ENCODE measurements at places on chromosomes 3 and 15.

DNA sequence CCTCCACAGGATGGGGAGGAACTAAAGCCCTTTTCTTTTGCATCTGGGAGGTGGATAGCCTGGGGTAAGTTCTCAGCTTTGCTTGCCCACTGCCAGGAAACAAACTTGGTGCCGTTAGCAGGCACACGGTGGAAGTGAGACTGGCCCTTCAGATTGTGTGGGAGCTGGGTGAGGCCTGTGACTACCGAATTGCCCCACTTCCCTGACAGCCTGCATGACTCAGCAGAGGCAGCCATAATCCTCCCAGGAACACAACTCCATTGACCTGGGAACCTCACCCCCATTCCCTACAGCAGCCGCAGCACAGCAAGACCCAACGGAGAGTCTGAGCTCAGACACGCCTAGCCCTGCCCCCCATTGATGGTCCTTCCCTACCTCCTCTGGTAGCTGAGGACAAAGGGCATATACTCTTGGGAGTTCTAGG, 282.6 kb downstream of the KLF13 start:
- DNase-seq = no peak

GRCh38 chr15:44368370-44368769, 59.1 kb upstream of the CTDSPL2 start:
- DNase-seq = no peak

DNA sequence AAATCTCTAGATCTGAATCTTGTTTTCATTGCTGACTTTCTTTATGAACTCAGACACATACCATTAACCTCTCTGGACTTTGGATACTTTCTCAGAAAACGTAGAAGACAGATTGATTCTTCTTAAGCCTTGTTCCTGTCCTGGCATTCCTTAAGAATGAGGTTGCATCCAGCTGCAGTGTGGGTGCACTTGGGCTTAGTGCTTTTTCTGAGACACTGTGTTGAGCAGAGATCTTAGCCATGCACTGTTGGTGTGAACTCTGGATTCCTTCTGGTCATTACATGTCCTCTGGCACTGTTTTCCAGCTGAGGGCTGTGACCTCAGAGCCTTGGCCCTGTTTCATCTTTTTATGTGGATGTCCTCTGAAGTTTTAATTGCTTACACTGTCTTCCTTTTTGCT, 428.3 kb downstream of the CNTN4 start:
- no peak for DNase-seq

DNA sequence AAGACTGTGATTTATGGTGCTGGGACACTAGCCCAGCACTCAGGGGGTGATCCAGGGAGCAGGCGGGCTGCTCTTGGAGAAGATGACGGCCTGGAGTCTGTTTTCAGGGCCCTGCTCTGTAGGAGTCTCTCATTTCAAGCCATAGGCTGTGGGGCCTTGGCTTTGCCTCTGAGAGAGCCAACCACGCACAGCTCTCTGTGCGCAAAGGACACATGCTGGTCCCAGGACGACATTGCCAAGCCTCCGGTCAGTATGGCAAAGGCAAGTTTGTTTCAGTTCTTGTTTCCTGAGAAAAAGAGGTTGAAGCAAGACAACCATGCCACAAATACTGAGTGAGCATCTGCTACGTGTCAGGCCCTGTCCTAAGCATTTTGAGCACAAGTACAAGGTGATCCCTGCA, 197.1 kb downstream of the EPHB1 start:
- DNase-seq = no peak

DNA sequence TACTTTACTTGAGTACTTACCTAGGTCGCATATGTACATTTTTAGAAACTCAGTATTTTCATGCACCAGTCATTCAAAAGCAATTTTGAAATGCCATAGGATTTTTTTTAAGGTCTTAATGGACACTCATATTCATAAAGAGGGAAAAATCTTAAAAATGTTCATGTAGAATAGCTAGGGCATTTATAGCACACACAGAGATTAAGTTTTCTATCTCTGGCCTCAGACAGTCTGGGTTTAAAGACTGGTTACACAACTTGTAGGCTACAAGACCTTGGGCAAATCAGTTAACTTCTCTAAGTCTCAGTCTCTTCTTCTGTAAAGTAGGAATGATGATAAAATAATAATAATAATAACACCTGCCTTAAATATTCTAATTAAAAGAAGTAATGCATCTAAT, 48.5 kb upstream of the UBP1 start:
- DNase-seq = peak; percentile 7

DNA sequence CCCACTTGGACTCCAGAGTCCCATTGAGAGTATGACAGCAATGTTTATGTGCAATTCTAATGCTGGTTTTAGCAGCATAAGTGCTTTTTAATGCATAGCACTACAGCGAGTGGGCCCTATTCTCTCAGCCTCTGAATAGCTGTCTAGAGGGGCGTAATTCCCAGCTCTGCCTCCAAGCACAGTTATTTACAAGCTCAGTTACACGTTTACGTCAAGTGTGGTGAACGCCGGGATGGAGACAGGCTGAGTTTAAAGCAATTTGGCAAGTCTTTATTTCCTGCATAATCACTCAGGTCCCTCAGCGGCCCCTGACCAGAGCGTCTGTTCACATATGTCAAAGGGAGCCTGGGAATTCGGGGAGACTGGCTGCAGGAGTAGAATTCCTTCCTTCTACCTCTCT, 43.9 kb downstream of the SOX14 start:
- no peak for DNase-seq

DNA sequence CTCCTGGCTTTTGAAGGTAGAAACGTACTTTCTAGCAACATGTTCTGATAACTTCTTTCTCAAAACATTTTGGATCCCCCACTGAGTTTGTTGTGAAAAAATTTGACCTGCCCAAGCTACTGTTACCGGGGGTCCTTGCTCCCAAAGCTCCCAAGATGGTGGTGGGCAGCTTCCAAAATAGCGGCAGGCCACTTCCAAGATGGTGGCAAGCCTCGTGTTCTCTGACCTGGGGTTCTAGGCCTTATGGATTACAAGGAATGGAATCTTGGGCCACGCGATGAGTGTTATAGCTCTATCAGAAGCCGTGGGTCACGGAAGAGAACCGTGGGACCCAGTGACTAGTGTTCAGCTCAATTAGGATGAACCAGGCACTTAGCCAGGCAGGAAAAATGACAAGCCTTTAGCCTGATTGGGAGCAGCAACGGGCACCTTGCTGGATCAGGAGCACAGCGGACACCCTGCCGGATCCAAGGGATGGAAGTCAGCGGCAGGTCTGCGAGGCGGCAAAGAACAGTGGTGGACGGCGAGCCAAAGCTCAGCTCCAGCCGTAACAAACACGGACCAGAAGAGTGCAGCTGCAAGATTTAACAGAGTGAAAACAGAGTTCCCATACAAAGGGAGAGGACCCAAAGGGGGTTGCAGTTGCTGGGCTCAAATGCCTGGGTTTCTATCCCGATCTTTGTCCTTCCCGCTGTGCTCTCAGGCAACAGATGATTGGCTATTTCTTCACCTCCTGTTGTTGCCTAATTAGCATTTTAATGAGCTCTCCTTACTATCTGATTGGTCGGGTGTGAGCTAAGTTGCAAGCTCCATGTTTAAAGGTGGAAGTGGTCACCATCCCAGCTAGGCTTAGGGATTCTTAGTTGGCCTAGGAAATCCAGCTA, 133.3 kb downstream of the WDR72 start:
- DNase-seq = no peak

DNA sequence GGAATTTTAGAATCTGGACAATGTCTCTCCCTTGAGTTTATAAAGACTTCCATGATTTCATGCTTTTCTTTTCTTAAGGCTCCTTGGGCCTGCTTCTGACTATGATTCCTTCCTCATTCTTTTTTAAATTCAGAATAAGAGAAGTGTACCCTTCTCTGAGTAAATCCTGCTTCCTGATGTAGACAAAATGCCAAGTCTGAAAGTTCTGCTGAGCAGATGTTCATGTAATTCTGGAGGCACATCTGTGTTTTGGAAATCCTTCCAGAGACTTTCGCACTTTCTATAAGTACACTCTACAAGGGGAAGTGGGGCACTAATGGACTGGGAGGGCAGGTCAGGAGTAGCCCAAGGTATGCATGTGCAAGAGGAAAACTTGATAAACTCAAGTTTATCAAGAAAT, 24.8 kb downstream of the TPM1 start:
- DNase-seq = no peak

DNA sequence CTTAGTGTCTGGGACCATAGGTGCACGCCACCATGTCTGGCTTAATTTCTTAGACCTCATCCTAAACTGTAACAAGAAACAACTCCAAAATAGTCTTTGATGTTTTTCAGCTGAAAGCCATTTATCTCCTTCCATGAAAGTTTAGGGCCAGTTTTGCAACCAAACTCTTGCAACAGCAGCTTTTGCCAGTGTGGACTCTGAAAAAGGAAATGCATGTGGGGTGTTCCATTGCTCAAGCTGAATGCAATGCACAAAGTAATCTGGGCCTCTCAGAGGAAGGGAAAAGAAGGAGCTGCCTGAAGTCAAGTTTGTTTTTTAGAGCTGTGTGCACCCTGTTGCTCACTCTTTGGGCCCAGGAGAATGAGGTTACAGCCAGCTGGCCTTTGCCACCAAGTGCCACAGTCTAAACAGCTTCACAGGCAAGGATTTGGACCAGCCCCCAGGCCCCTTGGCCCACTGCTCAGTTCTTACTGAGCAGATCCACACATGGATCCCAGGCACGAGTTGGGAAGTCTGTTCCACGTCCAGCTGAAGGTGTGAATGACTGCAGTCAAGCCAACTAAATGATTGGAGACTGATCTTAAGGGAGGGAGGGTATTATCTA, 212.3 kb upstream of the LRRFIP2 start:
- DNase-seq = peak; percentile 56

GRCh38 chr3:46709721-46710120, 7.9 kb downstream of the PRSS50 start:
- DNase-seq = no peak

GRCh38 chr3:11452312-11452711, 180.1 kb downstream of the ATG7 start:
- no peak for DNase-seq

DNA sequence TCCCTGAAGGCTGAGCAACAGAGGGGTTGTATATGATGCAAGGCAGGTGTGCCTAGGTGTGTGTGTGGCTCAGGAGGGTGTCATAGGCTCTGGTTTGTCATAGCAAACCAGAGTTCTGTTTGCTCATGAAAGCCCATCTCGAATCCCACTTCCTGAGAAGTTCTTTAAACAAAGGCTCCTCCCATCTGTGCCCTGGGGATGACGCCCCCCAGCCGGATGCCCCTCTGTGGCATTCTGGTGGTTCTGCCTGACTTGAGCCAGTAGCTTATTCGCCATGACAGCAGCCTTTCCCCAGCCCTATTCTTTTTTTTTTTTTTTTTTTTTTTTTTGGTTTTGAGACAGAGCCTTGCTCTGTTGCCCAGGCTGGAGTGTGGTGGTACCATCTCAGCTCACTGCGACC, 45.4 kb downstream of the PDIA5 start:
- no peak for DNase-seq

DNA sequence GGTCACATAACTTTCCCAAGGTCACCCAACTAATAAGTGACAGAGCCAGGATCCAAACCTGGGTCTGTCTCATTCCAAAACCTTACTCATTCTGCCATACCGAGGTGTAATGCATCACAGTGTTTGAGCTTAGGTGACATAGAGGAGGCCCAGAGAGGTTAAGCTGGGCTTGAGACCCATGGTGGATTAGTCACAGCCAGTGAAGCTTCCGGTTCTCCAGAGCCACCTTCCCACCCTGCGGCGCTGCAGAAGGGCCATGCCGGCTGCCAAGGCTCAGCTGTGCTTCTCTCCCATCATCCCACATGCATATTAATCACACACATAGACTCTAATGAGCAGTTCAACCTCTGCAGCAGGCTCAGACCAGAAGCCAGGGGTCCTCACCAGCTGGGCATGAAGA, 42.2 kb downstream of the SPSB4 start:
- DNase-seq = no peak

GRCh38 chr15:56815247-56815646, 81.9 kb upstream of the ZNF280D start:
- DNase-seq = peak; percentile 60

DNA sequence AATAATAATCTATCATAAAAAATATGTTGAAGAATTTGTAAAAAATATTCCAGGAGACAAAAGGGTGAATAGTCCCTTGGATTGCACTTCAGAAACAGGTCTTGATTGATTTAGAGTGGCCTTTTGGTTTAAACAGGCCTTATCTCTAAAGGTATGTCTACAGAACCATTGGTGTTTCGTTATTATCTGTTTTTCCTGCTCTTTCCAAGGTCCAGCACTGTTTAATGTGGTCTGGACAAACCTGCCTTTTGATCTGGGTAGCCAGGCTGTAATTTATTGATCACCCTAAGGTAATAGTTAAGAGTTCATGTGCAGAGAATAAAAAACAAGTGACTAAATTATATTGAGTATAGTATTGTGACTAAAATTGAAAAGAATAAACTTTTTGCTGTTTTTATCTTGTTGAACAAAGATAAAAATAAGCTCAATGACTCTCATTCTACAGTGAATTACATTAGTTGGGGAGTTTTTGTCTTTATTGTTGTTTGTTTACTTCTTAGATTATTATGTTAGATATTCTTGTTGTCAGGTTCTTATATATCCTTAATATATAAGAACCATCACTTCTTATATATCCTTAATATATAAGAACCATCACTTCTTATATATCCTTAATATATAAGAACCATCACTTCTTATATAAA, 25.1 kb downstream of the SLC2A2 start:
- no peak for DNase-seq

- DNase-seq = no peak
Measured at GRCh38 chr15:47349179-47349578, 368.1 kb upstream of the SEMA6D start.

DNA sequence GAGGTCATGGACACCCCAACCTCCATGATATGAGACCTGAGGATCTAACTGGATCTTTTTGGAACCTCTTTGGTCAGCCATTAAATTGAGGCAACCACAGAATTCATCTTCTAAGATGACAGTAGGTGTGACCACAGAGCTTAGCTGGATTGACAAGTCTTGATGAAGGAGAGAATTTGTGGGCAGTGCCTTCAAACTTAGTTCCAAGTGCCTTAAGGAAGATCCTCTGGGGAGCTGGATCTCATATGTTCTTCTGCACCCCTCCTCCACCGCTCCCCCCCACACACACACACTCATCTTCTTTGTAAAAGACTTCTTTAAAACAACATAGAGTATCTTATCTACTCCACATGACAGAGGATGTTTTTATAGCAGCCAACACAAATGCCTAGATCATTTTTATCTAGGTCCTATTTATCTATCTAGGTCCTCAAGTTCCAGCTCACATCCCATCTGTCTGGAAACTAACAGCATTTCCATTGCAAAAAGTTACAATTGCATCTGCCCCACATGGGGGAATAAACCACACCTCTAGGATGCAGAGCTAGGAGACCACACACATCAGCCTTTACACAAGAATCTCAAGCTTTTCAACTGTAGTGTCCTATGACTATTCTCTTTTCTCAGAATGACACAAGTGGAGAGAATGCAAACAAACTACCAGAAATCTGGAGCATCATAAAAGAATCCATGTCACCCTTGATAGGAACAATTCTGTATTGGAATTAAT, 37.4 kb downstream of the WWTR1 start:
- peak; percentile 85 for DNase-seq

- DNase-seq = no peak
Measured at GRCh38 chr3:135964160-135964955, 1.2 kb upstream of the PPP2R3A start.

- no peak for DNase-seq
Measured at GRCh38 chr3:109995377-109995776, 658.0 kb upstream of the DPPA4 start.

GRCh38 chr3:38519000-38519399, 22.9 kb downstream of the EXOG start:
- peak; percentile 40 for DNase-seq
